Activated CD4-positive, alpha-beta T cell treated with anti-CD3 and anti-CD28 coated beads for 24 hours (primary cell): ENCODE measurements at places on chromosomes 3 and 15.

GRCh38 chr15:67745073-67746006 is 80.0 kb upstream of the SKOR1 start:
- no peak for DNase-seq

DNA sequence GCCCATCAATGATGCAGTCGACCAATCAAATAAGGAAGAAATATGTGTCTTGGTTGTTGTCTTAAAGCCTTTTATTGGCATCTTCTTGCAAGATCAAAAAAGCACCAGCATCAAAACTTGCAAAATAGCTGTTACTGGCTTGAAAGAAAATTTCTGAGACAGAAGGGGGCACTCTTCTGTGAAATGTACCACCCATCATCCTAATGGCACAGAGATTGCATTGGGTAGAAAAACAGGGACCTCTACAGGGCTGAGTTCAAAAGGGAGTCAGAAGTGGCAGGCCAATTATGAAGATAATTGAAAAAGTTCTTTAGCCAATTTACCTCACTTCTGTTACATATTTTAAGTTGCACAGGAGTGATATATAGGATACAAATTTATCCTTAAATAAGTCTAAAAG is 122.3 kb upstream of the GPR149 start:
- no peak for DNase-seq

- DNase-seq, result no peak
These were observed 41.6 kb downstream of the BDH1 start for GRCh38 chr3:197513953-197514785.

- no peak for DNase-seq
These were observed 53.9 kb upstream of the SLC6A11 start for GRCh38 chr3:10762116-10762515.

- no peak for DNase-seq
These were observed 429.8 kb downstream of the FOXP1 start for GRCh38 chr3:71153713-71154112.

DNA sequence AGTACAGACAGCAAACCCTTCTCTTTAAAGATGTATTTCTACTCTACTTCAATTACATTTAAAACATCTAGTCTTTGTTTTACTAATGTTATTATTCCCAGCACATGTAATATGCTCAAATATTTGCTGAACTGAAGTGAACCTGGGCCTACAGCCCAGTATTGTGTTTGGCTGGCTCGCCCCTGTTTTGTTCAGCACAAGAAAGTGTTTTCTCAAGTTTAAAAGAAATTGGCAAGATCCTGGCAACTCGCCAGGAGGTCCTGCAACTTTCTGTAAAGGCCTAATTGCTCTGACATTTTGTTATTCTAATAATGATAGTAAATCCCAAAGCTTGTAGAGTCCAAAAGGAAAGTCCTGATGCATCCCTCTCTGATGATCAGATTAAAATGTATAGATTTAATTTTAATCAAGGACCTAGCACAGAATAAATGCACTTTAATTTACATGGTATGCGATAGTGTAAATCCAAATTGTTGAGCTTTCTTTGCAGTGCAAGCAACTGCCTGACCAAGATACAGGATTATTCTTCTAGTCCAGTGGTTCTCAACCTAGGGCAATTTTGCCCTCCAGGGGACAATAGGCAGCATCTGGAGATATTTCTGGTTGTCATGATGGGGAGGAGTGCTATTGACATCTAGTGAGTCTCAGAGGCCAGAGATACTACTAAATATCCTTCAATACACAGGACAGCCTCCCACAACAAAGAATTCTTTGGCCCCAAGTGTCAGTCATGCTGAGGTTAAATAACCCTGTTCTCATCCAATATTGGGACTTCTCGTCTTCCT is 35.7 kb upstream of the TMOD3 start:
- DNase-seq, result no peak

DNA sequence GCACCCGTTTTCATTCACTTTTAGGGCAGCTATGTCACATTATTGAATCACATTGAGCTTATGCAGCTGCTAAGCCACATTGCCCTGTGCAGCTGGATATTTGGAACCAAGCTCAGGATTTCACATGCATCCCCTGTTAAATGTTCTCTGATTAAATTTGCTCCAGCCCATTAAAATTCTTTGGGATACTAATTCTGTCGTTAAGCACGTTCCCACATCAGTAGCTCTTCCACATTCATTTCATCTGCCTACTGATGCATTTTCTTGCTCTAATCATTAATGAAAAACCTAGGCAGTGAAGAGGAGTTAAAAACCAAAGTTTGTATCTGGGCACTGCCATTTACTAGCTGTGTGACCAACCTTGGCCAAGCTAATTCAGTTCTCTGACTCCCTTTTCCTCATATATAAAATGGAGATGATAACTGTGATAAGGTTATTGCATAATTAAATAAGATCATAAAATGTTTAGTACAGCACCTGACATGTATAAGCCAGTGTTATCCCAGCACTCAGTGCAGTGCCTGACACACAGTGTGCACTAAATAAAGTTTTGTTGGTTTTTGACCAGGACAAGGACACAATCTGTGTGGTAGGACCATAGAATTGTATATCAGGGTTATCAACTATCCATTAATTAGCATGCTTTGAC is 222.2 kb upstream of the ATP11B start:
- no peak for DNase-seq

DNA sequence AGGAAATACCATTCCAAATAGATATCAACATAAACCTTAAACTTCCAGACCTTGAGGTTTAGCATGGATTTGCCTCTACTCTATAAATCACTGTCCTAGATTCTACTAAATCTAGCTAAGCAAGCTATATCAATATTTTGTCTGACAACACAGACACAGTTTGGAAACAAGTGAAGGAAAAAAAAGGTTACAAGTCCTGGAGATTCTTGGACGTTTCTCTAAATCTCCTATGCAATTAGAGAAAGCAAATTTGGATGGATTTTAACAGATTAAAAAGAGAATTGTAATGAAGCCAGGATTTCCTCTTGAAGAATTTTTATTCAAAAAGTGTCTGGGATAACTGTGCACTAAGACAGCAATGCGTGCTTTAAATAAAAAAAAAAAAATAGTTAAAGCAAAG is 441.1 kb upstream of the DPH6 start:
- DNase-seq, result no peak

DNA sequence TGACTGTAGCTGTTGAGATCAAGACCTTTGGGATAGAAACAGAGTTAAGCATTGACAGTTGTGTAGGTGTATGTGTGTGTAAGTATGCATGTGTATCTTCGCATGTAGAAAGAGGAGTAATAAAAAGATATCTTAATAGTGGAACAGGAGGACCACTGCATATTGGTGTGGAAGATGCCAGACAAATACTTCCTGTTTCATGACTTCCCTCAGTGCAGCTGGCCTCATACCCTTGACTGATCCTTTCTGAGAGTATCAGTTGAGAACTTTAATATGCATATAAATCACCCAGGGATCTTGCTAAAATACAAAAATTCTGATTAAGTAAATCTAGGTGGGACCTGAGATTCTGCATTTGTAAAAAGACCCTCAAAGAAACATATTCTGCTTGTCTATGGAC is 8.5 kb upstream of the ZBED2 start:
- DNase-seq, result no peak

DNA sequence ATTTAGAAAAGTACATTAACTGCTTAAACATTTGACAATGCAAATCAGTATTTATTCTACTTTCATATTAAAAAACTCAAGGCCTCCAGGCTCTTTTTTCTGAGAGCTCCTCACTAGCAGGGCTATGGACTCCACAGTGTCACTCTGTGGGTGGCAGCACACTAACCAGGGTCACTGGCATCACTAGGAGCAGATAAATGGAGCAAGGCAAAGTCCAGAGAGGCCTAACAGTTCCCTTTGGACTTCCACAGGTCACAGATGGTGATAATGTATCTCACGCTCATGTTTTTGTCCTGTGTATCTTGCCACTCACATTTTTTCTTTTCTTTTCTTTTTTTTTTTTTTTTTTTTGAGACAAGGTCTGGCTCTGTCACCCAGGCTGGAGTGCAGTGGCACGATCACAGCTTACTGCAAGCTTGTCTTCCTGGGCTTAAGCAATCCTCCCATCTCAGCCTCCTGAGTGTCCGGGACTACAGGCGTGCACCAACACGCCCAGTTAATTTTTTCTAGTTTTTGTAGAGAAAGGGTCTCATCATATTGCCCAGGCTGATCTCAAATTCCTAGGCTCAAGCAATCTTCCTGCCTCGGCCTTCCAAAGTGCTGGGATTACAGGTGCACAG is 7.8 kb downstream of the SPG21 start:
- no peak for DNase-seq

DNA sequence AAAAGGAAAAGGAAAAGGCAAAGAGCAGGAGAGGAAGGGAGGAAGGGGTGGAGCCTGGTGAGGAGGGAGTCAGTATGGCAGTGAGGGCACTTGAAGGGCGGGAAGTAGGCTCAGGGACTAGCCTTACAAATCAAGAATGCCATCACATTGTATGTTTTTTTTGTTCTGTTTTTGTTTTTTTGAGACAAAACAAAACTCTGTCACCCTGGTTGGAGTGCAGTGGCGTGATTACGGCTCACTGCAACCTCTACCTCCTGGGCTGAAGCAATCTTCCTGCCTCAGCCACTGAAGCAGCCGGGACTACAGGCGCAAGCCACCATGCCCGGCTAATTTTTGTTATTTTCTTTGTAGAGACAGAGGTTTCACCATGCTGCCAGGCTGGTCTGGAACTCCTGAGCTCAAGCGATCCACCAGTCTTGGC is 10.5 kb upstream of the PIK3CB start:
- no peak for DNase-seq

GRCh38 chr3:141274411-141275031 is 42.9 kb downstream of the PXYLP1 start:
- DNase-seq, result no peak

GRCh38 chr3:115624901-115625300 is 1.6 kb downstream of the GAP43 start:
- no peak for DNase-seq
